Fibroblast of skin of right biceps (primary cell): ENCODE measurements at places on chromosomes 16 and 17.

- DNase-seq = peak; percentile 92
These were observed 44.7 kb upstream of the LGALS9 start for GRCh38 chr17:27586203-27586721.

DNA sequence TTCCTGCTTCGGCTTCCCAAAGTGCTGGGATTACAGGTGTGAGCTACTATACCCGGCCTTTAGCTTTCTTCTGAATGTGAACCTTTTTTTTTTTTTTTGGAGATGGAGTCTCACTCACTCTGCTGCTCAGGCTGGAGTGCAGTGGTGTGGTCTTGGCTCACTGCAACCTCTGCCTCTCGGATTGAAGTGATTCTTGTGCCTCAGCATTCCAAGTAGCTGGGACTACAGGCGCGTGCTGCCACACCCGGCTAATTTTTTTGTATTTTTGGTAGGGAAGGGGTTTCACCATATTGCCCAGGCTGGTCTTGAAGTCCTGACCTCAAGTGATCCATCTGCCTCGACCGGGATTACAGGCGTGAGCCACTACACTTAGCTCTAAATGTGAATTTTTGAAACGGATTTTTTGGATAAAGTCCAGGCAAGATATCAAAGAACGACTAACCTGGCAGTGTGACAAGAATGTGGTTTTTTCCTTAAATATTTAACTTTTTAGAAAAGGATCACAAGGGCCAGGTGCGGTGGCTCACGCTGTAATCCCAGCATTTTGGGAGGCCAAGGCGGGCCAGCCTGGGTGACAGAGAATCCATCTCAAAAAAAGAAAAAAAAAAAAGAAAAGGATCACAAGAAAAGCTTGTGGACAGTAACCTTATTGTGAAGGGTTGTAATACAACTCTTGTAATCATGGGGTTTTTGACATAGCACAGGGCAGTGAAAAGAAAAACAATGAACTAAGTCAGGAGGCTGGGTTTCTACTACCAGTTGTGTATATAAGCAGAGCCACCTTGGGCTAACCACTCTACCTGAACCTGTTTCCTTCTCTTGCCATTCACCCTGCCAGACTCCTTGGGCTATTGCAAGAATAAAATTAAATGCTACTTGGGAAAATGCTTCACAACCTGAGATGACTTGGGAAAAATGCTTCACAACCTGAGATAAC is 6.2 kb downstream of the BRCA1 start:
- no peak for DNase-seq

DNA sequence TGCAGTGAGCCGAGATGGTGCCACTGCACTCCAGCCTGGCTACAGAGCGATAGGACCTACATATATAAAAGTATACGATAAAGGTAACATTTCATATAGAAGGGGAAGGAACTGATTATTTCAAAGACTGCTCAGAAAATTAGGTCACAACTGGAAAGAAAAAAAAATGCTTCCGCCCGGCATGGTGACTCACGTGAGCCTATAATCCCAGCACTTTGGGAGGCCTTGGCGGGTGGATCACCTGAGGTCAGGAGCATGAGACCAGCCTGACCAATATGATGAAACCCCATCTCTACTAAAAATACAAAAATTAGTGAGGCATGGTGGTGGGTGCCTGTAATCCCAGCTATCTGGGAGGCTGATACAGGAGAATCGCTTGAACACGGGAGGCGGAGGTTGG is 7.8 kb downstream of the TEX14 start:
- DNase-seq = no peak

DNA sequence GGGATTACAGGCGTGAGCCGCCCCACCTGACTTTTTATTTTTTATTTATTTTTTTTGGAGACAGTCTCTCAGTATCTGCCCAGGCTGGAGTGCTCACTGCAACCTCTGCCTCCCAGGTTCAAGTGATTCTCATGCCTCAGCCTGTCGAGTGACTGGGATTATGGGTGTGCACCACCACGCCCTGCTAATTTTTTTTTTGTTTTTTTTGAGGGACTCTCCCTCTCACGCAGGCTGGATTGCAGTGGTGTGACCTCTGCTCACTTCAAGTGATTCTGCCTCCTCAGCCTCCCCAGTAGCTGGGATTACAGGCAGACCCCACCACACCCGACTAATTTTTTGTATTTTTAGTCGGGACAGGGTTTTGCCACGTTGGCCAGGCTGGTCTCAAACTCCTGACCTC is 7.7 kb downstream of the ZNF207 start:
- DNase-seq = no peak

GRCh38 chr17:39064374-39064773 is 87.1 kb downstream of the PLXDC1 start:
- peak; percentile 88 for DNase-seq

GRCh38 chr17:35467824-35468223 is 19.3 kb upstream of the SLFN13 start:
- DNase-seq = no peak
